ENCODE measurements at places on chromosomes 5 and 9.

- DNase-seq: no peak
These were observed 21.1 kb downstream of the BNIP1 start for GRCh38 chr5:173165177-173166016.

GRCh38 chr5:139985733-139986132, 57.4 kb downstream of the NRG2 start:
- DNase-seq: peak; percentile 85

- DNase-seq: no peak
These were observed 35.6 kb downstream of the WWC1 start for GRCh38 chr5:168327019-168327421.

DNA sequence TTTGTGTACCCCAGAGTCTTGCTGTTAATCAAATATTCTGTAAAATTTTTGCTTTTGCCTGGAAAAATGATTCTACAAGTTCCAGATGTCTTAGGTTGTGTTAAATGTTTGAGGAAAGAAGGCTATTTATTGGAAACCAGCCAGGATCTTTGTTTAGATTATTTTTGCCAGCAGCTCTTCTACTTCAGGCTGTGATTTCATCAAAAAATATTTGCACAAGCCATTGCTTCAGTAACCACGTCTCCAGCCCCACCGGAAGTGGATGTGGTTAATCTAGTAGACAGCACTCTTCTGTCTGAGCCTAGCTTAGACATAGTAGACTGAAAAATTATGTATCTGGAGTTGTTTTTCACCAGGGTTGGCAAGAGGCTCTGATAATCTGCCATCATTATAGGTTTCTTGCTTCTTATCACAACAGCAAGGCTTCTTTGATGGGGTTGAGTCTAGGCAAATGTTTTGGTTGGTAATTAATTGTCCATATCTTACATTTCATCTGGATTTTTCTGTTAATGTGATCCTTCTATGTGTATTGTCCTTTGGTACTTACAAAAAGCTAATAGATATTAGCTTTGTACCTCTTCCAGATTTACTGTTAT, 17.1 kb downstream of the KCTD16 start:
- no peak for DNase-seq

DNA sequence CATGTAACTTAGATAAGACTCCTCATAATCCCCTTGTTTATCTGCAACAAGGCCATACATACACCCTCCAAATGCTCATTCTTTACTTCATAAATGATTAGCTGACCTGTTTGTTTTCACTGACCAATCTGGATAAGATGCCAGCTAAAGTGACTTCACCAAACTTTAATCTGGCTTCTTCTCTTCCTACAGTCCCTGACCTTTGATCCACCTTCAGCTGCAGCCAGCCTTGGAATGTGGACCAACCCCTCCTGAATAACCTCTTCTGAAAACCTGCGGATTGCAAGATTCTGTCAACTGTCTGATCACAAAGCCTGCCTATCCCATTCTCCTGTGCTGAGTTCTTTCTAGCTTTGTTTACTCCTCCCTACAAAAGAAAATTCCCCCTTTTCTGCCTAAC, 476.8 kb downstream of the LRRC70 start:
- no peak for DNase-seq

GRCh38 chr5:8138884-8139283, 269.9 kb downstream of the MTRR start:
- no peak for DNase-seq

DNA sequence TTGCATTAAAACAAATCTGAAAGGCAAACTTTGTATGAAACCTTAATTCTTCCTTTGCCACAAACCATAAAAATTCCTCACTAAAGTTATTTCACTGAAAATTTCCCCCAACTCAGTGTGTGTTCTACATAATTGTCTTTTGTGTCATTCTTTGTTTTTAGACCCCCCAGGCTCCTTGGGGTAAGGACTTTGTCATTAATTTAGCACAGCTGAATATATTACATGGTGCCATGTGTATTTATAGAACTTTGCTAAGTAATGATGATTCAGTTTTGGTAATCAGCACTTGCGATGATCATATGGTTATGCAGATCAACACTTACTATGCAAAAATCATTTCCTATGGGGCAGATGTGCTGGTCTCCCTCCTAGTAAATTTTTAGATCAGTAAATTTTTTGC, 712.1 kb upstream of the MEF2C start:
- no peak for DNase-seq
